ENCODE measurements at places on chromosomes 7 and 10.

- DNase-seq = no peak
Observed at GRCh38 chr10:84608126-84608525, 279.7 kb downstream of the CCSER2 start.

DNA sequence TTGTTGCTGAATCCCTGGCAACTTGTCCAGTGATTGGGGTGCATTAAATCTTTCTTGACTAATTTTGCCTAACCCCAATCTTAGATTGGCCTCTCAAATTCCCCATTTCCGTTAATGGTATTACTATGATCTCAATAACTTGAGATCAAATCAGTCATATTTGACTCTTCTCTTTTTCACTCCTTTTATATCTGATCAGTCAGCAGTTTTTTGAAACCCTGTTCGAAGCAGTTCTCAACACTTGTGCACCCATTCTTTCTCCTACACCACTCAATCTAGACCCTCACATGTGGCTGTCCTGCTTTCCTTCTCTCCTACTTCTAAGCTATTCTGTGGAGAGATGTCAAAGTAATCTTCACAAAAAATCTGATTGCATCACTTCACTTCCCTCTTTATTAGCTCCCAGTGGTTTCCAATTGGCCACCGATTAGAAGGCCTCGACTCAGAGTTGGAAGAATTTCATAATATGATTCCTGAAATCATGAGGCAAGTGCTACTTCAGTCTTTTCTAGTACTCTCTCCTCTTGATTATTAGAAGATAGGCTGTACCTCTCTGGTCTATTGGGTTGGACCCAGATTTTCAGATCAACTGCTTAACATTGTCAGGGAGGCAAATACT, 128.9 kb downstream of the ZNF365 start:
- no peak for DNase-seq

DNA sequence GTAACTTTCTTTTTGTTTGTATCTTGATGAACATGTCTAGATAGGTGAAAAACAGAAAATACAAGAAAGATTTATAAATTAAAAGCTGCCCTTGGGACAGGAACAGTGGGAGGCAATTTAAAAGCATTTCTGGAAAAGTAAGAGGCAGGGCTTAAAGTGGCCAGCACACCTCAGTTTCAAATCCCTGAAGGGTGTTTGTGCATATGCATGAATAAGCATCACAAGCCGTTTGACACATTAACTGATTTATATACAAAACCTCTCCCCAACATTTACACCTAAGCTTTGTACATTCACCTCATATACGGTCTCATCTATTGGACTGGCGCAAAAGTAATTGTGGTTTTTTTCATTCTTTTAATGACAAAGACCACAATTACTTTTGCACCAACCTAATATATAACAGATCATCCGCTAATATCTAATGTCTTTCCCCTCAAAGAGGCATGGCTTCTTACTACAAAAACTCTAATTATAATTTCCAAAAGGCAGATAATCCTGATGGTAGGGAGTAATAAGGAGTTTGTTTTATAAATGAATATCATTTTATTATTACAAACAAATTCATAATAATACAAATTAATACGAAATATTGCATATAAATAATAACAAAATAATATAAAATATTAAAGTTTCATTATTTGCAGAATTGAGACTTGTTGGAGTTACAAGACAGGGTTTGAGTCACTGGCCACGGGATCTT, 48.3 kb downstream of the LRGUK start:
- DNase-seq = no peak

DNA sequence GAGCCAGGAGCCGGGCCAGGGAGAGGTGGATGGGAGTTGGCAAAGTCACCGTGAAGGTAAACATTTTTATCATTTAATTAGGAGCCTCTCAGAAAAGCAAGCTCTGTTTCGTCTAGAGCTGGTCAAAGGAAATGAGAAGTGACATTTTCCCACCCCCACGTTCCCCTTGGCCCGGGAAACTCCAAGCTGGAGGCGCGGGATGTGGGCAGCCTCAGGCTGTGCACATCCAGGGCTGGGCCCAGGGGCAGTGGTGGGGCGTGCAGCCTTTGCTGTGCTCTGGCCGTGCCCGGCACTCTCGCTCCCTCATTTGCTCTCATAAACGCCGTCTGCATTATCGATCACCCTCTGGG, 135.6 kb upstream of the RET start:
- no peak for DNase-seq

- no peak for DNase-seq
Observed at GRCh38 chr10:22570234-22570633, 144.1 kb downstream of the PIP4K2A start.

DNA sequence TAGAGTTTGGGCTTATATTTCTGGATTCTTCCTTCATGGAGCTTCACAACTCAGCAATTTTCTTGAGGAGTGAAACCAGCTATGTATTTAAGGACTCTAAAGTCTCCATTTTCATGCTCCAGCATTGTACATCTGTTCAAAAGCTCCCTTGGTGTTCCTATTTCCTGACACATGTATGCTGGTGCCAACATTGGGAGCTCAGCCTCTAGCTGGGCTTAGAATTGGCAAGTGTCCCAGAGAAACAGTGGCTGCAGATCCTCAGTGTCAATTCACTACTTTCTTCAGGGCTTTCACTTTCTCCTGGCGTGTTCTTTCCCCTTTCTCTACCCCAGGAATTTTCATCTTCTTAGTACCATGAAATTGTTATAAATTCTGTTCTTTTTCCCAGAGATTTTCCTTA, 103.1 kb downstream of the ZNF467 start:
- DNase-seq = no peak

- DNase-seq = no peak
Observed at GRCh38 chr7:121633186-121633585, 237.1 kb upstream of the FAM3C start.

DNA sequence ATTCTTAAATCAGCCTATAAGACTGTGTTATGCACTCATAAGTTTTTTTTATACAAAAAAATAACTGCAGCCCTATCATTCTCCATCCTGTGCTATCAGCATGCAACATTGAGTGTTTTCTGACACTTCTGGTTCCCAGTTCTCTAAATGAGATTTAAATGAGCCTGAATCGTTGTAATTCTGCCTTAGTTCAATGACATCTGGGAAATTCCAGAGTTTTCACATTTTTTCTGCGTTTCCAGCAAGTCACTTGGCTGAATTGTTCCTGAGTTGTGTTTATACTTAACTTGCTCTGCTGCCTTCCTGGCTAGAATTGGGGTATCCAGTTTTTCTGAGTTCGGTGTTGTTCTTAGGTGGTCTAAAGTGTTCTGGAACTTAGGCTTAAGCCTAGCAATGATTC, 636.1 kb upstream of the FZD8 start:
- no peak for DNase-seq

DNA sequence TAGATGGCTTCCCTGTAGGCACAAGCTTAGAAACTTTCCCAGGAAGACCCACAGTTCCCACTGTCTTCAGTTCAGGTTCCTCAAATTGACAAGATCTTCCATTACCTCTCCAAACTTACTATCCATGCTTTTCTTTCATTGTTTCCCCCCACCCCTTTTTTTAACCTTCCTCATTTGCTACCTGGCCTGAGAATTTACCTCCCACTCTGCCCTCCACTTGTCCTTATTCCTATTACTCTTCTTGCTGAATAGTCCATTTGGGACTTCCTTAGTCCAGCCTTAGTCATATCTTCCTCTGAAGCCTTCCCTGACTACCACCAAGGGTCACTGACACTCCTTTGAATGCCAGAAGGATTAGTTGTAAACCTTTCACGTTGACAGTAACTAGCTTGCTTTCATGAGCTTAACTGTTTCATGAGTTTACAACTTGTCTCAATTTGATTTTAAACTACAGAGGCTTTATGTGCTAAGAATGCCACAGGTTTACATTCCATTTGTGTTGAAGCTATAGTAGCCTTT, 1.2 kb upstream of the CALU start:
- DNase-seq = no peak

- DNase-seq = no peak
Observed at GRCh38 chr10:1264001-1264400, 207.8 kb downstream of the WDR37 start.

DNA sequence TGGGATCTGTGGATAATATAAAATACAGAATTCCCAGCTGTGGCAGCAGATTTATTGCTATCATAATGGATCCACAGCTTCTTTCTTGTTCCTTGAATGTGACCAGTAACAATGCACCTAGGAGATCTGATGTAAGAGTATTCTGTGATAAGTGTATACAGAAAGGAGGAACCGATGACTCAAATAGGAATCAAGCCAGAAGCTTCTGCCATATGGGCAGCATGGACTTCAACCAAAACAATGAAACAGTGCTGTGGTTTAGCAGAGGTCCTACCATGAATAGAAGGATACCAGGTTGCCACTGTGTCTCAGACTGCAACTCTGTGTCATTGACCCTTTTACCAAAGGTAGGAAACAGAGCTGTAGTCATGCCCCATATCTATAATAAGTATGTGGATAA, 81.8 kb downstream of the PTPRZ1 start:
- no peak for DNase-seq

GRCh38 chr10:71770255-71770654, 3.1 kb downstream of the VSIR start:
- no peak for DNase-seq

All from NCI-H187 treated with DMSO at 0.1 percent for 48 hours (cell line).